NCI-H1436 treated with DMSO at 0.1 percent for 48 hours (cell line): ENCODE measurements at places on chromosomes 2 and 18.

GRCh38 chr2:183021613-183022012, 16.6 kb downstream of the NCKAP1 start:
- DNase-seq = no peak

DNA sequence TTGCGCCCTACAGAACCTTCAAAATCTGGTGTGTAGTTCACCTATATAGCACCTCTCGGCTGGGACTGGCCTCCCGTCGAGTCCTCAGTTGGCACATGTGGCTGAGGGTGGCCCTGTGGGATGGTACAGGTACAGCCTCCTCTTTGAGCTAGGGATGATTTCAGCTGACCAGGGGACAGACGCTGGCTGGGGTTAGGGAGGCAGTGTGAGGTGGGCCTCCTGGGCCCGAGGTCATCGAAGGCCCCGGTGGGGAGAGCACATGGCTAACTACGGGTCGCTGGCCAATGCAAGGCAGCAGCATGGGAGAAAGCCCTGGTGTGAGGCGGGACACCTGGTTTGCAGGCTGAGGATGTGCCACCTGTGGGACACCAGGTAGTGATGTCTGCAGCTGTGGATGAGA, 304.8 kb downstream of the GBX2 start:
- no peak for DNase-seq

- DNase-seq = no peak
These were observed 48.7 kb downstream of the PRELID3A start for GRCh38 chr18:12456441-12456840.

GRCh38 chr2:186687807-186688211, 6.1 kb upstream of the FAM171B start:
- no peak for DNase-seq

DNA sequence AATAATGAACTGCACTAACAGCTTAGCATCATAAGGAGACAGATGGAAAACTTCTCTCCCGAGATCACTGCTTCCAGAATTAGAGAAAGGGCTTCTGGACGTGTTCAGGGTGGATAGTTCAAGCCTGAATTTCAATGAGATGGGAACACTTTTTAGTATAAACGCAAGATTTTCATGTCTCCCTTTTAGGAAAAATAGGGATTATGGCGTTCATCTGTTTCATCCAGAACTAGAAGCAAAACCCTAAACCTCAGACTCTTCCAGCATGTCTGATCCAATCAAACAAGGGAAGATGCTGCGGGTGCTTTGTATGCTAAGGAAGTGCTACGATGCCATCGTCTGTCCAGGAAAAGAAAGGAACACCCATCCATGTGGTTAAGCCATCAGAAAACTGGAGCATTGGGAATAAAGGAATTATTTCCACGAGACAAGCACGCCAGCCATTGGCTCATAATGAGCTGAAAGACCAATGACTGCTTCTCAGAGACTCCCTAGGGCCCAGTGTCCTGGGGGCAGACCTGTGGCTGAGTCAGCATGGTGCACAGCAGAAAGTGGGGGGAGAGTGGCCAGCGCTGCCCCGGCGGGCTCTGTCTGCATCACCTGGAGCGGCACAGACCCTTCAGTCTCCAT, 65.9 kb upstream of the AFF3 start:
- DNase-seq = no peak

DNA sequence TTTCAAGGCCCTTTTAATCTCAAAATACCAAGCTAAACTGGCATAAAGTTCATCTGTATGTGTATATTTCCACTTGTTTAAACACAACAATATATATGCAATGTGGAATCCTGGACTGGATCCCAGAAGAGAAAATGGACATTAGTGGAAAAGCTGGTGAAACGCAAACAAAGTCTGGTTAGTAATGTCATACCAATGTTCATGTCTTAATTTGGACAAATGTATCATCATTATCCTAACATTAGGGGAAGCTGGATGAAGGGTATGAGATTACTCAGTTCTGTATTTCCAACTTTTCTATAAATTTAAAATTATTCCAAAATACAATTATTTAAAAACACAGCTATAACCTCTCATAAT, 3.8 kb downstream of the SP3 start:
- DNase-seq = no peak

DNA sequence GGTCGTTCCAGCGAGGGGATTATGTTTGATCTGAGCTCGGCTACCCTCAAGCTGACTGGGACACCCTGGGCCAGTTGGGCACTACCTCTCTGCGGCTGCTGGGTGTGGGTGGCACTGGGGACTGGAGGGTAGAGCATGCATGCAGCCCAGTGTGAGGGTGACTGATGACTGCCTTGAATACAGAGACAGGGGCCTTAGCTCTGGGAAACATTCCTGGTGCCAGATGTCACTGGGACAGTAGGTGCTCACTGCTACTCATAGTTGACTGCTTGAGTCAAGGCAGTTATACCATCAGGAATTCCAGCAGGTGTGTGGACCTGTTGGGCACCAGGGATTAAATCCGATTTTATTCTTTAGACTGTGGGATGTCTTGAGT, 33.6 kb upstream of the ATP6V1B1 start:
- DNase-seq = no peak

DNA sequence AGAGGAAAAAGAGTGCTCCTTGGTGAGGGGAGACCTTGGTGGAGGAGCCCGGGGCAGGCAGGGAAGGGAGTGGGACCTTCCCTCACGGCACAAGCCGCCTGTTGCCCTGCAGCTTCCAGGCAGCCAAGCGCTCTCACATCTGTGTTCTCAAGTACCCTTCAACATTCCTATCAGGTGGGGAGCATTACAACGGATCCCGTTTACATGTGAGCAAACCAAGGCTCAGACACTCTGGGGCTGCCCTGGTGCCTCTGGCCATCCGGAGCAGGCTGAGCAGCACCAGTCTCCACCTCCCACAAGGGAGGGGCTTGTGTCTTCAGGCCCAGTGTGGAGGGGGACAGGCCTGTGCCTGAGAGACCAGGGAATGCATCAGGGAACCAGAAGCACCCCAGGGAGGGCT, 57.9 kb downstream of the AQP12A start:
- DNase-seq = no peak

GRCh38 chr2:11658208-11659114, 11.5 kb downstream of the NTSR2 start:
- DNase-seq = no peak
